ENCODE measurements at places on chromosomes 12 and 14.

GRCh38 chr14:91367173-91368171 is 50.1 kb downstream of the CCDC88C start:
- DNase-seq = peak; percentile 43

GRCh38 chr12:3199551-3200031 is 122.4 kb downstream of the TSPAN9 start:
- DNase-seq = no peak

GRCh38 chr12:64459394-64459891 is 7.5 kb downstream of the TBK1 start:
- no peak for DNase-seq

GRCh38 chr14:38420048-38420447 is 164.2 kb upstream of the CLEC14A start:
- no peak for DNase-seq

GRCh38 chr12:90360300-90360699 is 594.7 kb downstream of the CCER1 start:
- DNase-seq = no peak

DNA sequence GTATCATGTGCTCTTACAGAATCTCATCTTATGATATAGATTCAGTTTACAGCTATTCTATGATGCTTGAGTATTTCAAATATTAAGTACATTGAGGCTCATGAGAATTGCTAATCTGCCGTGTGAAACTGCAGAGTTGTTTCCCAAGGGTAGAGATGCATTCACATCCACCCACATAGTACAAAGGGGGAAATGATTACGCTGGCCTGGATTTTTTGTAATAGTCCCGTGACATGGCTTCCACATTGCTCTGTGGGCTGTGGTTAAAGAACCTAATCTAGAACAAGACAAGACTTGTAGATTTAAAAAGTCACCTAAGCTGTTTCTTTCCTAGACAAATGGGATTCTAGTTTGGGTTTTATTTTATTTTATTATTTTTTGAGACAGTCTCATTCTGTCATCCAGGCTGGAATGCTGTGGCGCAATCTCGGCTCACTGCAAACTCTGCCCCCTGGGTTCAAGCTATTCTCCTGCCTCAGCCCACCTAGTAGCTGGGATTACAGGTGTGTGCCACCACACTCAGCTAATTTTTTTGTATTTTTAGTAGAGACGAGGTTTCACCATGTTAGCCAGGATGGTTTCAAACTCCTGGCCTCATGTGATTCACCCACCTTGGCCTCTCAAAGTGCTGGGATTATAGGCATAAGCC is 13.0 kb upstream of the RIOX1 start:
- DNase-seq = no peak
